Stimulated activated CD8-positive, alpha-beta memory T cell treated with anti-CD3 and anti-CD28 coated beads, Interleukin-7, amount 100 ng/mL, for 24 hours (primary cell): ENCODE measurements at places on chromosomes 7 and 10.

GRCh38 chr10:90199093-90199492 is 497.7 kb downstream of the KIF20B start:
- no peak for DNase-seq

DNA sequence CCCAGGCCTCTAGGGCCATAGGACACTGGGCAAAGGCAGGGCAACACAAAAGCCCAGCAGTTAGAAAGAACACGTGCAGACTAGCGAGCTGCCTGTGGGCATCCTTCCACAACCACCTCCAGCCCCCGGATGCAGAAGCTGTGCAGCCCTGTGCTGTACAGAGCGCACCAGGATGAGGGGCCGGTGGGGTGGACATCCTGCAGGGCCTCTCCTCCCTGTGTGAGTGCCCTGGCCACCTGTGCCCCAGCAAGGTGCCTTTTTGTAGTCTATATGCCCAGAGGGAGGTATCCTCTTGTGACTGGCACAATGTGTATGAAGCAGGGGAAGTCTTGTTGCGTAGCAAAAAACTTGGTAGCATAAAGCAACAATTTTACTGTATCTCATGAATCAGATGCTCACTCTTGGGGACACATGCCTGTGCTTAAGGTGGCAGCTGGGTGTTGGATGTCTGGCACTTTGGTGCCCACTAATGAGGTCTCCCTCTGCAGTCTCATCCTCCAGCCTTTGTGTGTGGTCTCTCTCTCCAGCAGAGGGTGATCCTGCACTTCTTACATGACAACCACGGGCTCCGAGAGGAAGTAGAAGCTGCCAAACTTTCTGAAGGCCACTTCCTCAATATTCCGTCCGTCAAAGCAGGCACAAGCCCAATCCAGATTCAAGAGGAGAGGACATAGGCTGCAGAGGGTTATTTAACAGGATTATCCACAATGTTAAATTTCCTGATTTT is 8.7 kb downstream of the NCAPG2 start:
- no peak for DNase-seq

- DNase-seq = no peak
Measured at GRCh38 chr7:145036604-145037405, 201.0 kb upstream of the TPK1 start.

DNA sequence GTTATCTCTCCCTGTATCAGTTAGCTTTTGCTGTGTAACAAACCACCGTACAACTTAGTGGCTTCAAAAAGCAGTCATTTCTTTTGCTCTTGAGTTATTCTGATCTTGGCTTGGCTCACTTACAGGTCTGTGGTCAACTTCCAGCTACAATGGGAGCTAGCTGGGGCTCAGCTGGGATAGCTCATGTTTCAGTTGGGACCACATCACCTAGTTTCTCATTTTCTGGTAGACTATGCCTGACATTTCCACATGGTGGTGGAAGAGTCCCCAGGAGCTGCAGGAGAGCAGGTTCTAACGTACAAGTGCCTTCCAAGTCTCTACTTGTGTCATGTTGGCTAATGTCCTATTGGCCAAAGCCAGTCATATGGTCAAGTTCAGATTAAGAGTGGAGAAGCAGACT is 25.8 kb upstream of the PIP4K2A start:
- DNase-seq = no peak

- no peak for DNase-seq
Measured at GRCh38 chr7:106855540-106856132, 9.4 kb upstream of the PIK3CG start.

- no peak for DNase-seq
Measured at GRCh38 chr10:28095791-28096378, 97.0 kb upstream of the ODAD2 start.

- no peak for DNase-seq
Measured at GRCh38 chr10:33263453-33263852, 71.0 kb downstream of the NRP1 start.

GRCh38 chr10:112288486-112288885 is 5.3 kb downstream of the TECTB start:
- no peak for DNase-seq

GRCh38 chr10:102334101-102334500 is 61.4 kb upstream of the NFKB2 start:
- DNase-seq = no peak

GRCh38 chr10:123393170-123393569 is 239.0 kb downstream of the BUB3 start:
- no peak for DNase-seq

GRCh38 chr7:42016517-42016916 is 220.5 kb downstream of the GLI3 start:
- DNase-seq = no peak

GRCh38 chr7:17063045-17063383 is 181.2 kb upstream of the AGR3 start:
- no peak for DNase-seq

GRCh38 chr10:90652519-90652918 is 205.3 kb downstream of the HTR7 start:
- DNase-seq = no peak
